ENCODE measurements at places on chromosomes 2 and 18.

DNA sequence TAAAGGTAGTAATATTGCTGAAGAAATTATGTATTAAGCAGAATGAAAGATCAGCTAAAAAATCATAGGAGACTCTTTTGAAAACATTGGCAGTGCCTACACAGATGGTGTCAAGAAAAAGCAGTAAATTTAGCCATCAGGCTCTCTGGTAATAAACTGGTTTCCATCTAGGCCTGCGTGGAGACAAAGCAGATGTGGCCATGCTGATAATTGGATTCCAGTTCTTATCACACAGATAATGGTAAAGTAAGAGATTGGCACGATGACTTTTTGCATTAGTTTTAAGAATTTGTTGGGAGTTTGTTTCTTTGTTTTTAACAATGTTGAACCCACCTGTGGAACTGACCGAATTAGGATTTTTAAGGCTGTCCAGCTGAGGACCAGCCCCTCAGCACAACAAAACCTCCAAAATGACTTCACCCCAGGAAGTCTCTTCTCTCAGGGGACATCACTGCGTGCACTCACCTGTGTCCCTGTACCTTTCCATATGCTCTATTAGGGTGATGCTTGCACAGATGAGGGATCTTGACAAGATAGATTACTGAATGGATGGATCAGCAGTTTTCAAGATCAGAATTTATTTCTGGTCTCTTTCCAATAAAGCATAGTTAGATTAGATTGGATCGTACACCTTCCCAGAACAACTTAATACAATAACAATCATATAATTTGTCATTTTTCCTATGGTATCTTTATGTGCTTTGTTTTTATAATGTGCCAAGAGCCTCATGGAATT, 69.1 kb upstream of the DNAJC10 start:
- no peak for DNase-seq

DNA sequence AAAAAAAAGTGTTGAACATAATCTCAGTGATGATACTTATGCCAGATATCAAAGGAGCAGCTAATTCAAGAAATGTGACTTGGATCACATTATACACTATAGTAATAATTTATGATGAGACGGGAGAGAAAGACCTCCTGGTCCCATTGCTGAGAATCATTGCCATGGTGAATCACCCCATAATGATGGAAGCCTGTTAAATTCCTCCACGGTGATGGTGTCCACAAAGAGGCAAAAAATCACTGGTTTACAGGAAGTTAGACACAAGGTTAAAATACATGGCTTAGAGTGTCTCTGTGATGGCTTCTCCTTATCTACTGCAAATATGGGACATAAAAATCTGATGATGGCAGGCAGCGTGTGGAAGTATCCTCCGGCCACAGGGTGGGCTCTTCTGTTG, 210.0 kb downstream of the CDH2 start:
- DNase-seq = no peak

- no peak for DNase-seq
Observed at GRCh38 chr2:224689539-224689938, 26.6 kb downstream of the CCDC195 start.

GRCh38 chr2:64666810-64667438, 13.2 kb upstream of the SERTAD2 start:
- no peak for DNase-seq

GRCh38 chr2:24749069-24749691, 44.0 kb downstream of the PTRHD1 start:
- DNase-seq = no peak

- DNase-seq = no peak
Observed at GRCh38 chr2:208069186-208069585, 43.9 kb upstream of the PLEKHM3 start.

GRCh38 chr2:20351555-20352229, 1.0 kb upstream of the PUM2 start:
- DNase-seq = no peak

- DNase-seq = no peak
Observed at GRCh38 chr2:9232886-9233285, 26.3 kb downstream of the ASAP2 start.

All from activated naive CD4-positive, alpha-beta T cell treated with anti-CD3 and anti-CD28 coated beads, Interleukin-2, amount 50 U/mL, for 16 hours (primary cell).